ENCODE measurements at places on chromosomes 6 and 20.

DNA sequence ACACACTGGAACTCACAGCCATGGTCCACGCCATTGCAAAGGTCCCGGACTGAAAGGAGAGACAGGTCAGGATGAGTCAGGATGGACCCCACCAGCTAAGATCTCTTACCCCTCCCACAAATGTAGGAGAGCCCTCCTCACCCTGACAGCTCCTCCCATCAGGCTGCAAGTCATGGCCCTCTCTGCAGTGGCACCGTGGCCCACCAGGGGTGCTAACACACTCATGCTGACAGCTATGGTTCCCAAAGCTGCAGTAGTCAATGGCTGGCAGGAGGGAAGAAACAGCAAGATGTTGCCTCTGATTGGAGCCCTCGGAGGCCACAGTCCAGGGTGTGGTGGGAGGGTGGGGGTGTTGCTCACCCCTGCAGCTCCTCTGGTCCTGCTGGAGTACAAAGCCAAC, 5.7 kb upstream of the RBPJL start:
- peak; percentile 14 for DNase-seq

DNA sequence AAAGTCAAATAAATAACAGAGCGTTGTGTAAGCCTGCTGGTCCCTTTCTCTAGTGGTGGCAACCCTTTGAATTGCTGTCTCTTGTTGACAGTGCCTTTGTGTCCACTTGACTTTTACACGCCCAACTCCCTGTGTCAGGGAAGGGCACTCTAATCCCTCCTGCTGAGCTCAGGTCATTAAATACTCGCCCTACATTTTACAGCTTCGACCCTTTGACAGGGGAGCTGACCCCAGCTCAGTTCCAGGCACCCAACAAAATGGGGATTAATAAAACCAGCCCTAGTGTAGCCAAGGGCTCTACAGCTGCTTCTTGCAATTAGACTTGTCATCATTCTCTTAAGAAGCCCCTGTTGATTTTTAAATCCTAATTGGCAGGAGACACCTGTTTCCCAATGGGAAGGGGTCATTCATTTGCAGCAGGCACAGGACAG, 308.2 kb downstream of the EYA4 start:
- DNase-seq = no peak

DNA sequence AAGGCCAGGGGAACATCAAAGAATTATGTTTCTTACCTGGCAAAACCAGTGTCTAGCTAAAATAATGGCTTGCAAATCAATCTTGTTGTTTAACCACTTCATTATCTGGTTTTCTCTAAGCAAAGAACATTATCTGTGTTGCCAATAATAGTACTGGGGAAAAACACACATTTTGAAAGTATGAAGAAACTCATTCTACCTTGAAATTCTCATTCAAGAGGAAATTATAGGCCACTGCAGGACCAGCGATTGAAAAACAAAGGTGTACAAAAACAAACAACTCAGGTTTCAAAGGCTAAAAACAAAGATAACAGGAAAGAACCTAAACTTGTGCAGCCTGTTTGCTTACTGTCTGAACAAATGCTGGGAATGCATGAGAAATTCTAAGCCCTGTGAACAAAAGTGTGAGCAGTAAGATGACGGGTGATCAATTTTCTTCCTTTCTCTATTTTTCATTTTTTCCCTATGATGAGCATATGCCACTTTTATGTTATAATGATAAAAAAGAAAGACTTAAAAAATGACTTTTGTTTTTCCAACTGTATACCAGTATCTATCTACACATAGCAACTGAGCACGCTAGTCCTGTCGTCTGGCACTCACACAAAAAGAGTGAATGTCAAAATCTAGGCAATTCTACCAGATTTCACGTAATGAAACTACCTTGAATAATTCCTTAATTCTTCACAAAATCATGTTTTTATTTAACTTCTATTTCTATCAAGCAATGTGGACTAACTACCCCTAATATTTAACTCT, 117.9 kb downstream of the SGK1 start:
- DNase-seq = no peak

- no peak for DNase-seq
Observed at GRCh38 chr6:85865420-85866369, 223.0 kb upstream of the SYNCRIP start.

DNA sequence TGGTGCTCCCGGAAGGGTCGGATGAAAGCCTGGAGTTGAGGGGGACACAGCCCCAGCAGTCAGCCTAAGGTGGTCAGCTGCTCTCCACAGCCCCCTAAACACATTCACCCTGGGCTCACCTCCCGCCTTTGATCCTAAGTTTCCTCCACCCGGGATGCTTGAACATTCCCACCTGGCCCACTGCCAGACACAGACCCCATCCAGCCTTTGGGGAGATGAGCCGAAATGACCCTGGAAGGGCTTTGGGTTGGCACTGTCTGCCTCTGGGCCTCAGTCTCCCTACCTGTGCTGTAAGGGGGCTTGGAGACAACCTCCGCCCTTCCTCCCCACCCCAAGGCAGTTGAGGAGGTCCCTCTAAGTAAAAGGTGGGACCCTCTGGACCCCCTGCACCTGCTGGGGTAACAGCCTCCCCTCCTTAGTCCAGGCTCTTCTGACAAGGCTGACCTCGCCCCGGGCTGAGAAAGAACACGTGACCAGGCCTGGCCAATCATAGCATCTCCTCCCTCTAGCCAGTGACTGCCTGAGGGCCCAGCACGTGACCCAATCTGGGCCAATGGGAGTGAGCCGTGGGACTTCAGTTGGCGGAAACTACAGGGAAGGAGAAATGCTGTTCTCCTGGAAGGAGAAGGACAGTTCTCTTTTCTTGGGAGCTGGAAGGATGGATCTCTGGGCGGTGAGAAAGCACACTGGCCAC, 16.9 kb upstream of the UBE2V1 start:
- no peak for DNase-seq

DNA sequence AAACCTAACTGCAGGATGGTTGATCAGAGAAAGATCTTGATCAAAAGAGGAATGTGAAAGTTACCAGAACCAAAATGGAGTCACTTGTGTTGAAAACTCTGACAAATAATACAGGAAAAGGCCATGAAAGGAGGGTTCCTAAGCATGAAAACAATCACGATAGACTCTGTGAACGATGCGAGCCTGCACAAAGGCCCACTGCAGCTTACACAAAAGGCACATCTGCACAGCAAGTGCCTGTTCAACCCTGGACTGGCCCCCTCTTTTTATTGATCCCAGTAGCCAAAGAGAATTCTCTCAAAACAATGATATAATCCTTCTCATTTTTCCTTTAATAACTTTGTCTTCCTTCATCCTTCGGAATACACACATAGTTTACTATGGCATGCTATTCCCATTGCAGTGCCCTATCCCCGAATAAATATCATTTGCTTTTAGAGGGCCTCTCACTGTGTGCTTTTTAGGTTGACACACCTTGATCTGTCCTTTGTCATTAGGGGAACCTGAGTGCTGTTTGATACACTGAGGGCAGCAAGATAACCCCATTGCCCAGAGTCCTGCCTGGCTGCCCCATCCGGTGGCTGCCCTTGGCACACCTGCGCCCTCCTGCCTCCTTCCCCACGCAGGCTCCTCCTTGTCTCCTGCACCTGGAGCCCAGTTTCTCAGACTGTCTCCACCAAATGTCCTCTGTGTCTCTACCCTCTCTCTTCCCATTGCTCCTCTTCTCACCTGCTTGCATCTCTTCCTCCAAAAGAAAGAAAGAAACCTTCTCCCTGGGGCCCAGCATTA, 98.3 kb upstream of the FRMD1 start:
- DNase-seq = no peak

- DNase-seq = no peak
Observed at GRCh38 chr6:36147294-36147693, 17.0 kb downstream of the MAPK13 start.

GRCh38 chr6:99739526-99739925, 132.9 kb downstream of the PRDM13 start:
- no peak for DNase-seq

DNA sequence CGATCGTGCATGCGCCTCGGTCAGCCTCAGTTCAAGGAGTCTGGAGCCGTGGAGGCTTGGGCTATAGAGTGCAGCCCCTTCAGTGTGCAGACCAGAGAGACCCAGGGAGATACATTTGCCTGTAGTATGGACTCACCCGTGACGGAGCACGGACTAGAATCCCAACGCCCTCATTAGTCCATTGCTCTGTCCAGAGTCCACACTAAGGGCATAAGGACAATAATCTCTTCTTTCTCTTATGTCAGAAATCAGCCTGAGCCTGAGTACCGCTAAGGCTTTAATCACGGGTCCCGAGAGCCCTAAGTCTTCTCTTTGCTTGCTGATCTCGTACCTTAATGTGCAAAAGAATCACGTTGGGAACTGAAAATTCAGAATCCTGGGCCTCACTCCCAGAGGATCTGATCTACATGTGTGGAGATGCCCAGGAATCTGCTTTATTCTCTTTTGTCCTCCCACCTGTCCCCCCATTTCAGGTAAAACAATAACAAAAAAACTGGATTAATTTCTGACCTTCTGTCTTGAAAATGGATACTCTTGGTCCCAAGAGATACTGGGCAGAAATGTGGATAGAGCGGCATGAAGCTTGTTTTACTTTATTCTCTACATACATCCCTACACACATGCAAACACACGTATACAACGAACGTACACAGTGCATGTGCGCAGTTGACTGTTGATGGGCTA, 671 bp downstream of the BPHL start:
- no peak for DNase-seq

DNA sequence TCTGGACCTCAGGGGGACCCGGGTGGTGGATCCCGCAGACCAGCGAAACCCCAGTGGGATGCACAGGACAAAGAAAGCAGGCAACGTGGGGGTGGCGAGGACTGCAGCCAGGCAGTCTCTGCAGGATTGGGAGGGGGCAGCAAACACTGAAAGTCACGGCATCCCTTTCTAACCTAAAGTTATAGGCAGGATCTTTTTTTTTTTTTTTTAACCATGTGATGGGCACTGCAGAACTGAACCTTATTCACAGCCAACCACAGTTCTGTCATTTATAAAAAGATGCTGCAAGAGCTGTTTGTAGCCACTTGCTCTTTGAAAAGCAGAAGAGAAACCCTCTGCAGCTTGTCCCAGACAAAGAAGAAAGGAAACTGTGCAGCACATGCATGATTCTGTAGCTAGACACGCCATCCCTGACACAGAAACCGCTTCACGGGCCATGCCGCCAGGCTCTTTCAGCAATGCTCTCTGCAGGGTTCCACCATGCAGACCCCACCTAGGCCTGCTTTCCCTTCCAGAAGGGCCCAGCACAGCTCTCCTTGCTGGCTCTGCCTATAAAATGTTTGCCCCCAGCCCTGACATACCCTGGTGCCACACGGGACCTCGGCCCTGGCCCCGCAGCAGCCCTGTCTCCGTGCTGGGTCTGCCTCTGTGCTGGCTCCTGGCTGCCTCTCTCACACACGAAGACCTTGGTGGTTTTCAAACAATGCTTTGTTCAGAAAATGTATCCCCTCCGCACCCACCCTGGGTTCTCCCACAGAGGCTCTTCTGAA, 70.8 kb downstream of the PYGB start:
- DNase-seq = no peak

- DNase-seq = no peak
Observed at GRCh38 chr6:77136086-77136485, 327.2 kb downstream of the HTR1B start.

DNA sequence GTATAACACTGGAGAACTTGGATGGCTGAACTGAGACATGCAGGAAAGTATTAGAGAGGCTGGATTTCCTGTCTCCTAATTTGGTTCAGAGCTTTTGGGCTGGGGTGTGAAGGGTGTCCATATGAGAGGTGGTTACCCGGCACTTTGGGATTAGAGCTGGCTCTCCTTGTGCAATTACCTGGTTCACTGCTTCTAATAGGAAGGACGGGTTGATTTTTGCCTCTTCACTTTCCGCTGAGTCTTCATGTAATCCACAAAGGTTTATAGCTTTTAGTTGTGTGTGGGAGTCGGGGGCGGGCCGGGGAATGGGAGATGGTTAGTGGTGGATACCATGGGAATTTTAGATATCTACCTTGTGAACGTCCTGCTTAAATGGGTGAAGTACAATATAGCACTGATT, 151.5 kb downstream of the BTBD3 start:
- no peak for DNase-seq

DNA sequence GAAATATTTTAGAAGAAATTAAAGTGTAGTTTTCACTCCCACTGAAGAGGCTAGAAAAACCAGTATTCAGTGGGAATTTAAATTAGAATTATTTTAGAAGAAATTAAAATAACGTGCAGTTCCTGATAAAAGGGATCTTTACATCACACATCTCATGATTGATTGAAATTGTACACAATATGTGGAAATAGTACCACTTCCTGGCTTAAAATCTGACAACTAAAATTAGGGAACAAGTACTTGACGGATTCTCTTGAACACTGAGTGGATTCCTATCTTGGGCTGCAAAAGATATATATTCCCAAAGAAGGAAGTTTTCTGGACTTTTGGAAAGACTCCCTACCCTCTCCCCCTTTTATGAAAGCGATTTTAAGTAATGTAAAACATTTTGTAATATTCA, 14.6 kb upstream of the MTCL3 start:
- DNase-seq = no peak

DNA sequence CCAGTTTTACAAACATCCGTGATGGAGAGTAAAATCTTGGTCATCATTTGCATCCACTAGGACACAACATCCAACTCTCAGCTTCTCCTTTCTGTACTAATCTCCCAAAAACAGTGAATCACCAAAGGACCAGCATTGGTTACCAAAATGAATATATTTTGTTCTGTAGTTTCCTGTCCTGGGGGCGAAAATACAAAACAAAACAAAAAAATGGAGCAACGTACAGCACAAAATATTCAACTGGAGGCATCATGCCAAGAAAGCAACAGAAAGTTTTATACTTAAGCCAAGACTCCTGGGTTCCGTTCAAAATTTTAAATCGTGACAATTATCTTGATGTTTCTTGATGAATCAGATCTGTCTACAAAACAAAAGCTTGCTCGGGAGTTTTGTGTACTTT, 126.6 kb upstream of the CCDC28A start:
- no peak for DNase-seq

DNA sequence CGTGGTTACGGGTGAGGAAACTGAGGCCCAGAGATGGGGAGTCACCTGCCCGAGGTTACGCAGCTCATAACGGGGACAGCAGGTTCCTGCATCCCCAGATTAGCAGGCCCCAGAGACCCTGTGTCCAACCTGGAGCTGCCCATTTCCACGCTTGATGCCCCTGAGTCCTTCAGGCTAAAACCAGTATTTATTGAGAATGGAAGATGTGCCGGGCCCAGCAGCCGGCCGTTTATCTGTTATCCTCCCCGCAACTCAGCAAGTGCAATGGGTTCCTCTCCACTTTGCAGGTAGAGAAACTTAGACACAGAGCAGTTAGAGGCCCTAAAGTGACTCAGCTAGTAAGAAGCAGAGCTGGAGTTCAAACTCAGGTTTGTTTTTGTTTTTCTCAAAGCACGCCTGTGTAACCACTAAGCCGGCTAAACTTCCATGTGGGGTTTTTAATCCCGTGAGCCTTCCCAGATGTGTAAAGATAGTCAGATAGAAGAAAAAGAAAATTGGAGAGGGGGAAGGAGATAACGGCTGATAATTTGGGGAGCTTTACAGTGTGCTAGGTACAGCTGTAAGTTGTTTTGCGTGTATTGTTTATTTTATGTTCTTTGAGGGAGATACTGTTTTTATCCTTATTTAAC, 775 bp downstream of the PFDN4 start:
- no peak for DNase-seq
